Hippocampal formation (tissue), 2 donors: ENCODE measurements at places on chromosomes 11 and 22.

GRCh38 chr11:32630844-32631243, 47.2 kb downstream of the EIF3M start:
- DNase-seq: no peak

- DNase-seq: no peak
These were observed 607.4 kb downstream of the NTM start for GRCh38 chr11:131977854-131978253.

GRCh38 chr11:75337195-75337654, 14.2 kb downstream of the ARRB1 start:
- no peak for DNase-seq

GRCh38 chr11:104028476-104029263, 7.8 kb upstream of the DDI1 start:
- DNase-seq: no peak
